ENCODE measurements at places on chromosomes 3 and 15.

DNA sequence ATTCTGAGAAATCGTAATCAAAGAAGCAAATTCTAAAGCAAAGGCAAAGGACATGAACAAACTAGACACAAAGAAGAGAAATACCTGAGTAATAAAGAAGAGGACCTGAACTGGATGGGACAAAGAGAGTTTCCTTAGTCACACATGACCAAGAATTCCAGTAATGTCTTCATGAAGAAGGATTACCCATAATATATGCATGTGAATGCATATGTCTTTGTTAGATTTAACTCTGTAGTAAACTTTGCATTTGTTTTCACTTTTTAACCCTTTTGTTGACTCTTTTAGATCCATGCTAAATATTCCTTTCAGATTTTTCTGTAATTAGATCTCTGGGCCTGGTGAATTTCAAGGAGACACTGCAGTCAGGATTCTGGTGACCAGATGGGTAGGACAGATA, 279.8 kb downstream of the ARRDC4 start:
- DNase-seq: no peak

- DNase-seq: no peak
Observed at GRCh38 chr15:68634531-68634930, 55.7 kb downstream of the CORO2B start.

DNA sequence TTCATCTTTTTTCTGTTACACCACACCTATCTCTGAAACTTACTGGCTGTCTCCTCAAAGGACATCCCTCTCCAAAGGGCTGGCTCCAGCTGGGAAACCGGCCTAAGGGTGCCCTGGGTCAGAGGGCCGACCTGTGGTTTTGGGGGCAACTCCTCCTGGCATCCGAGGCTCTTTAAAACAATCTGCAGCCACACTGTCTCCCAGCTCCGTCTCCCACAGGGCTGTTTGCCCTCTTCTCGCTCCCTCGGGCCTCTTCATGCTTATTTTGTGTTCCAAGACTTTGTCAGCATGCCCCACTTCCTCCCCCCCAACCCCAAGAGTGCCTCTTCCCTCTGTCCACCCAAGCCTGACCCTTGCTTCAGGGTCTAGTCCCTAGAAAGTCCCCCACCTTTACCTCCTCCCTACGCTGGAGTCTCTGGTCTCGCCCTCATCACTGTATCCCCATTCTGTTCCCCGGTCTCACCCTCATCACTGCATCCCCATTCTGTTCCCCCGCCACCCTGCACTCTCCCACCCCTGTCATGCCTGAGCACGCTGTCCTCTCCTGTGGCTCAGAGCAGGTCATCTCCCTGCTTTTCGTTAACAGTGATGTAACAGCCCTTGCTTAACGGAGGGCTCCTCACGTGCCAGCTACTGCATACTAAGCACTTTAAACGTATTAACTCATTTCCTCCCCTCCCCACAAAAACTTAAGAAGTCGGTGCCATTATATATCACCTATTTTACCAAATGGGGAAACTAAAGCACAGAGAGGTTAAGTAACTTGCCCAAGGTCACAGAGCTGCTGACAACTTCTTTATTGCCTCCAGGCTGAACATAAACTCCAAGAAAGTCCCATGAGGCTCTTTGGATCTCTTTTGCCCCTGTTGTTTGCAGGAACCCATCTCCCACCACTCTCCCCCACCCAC, 1.1 kb upstream of the CSK start:
- DNase-seq: no peak

DNA sequence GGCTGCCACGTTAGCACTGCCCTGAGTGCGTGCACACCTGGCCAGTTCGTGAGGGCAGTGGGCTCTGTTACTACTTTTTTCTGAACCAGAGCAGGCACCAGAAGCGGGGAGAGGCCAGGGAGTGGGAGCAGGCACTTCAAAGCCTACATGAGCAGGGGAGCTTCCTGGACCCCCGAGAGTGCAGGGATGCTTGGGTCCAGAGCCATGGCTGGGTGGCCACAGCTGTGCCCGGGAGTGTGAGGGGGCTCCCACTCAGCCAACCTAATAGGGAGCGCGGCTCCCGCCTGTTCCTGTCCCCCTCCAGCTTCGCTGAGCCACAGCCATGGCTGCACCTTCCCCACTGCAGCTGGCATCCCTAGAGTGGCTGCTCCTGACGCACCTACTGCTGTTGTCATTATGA, 1423.3 kb downstream of the SI start:
- DNase-seq: no peak

DNA sequence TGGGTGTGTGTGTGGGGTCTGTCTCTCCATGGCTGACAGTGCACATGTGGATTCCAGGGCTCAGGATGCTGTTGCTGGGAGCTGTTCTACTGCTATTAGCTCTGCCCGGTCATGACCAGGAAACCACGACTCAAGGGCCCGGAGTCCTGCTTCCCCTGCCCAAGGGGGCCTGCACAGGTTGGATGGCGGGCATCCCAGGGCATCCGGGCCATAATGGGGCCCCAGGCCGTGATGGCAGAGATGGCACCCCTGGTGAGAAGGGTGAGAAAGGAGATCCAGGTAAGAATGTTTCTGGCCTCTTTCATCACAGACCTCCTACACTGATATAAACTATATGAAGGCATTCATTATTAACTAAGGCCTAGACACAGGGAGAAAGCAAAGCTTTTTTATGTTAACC, 10.5 kb downstream of the ADIPOQ start:
- no peak for DNase-seq

- no peak for DNase-seq
Observed at GRCh38 chr3:189871418-189871817, 240.2 kb downstream of the TP63 start.

Data from CD4-positive, alpha-beta T cell (primary cell).